ENCODE measurements at places on chromosomes 13 and 19.
A peak's percentile ranks its signal among the peaks of the same experiment; 100 is the strongest.

DNA sequence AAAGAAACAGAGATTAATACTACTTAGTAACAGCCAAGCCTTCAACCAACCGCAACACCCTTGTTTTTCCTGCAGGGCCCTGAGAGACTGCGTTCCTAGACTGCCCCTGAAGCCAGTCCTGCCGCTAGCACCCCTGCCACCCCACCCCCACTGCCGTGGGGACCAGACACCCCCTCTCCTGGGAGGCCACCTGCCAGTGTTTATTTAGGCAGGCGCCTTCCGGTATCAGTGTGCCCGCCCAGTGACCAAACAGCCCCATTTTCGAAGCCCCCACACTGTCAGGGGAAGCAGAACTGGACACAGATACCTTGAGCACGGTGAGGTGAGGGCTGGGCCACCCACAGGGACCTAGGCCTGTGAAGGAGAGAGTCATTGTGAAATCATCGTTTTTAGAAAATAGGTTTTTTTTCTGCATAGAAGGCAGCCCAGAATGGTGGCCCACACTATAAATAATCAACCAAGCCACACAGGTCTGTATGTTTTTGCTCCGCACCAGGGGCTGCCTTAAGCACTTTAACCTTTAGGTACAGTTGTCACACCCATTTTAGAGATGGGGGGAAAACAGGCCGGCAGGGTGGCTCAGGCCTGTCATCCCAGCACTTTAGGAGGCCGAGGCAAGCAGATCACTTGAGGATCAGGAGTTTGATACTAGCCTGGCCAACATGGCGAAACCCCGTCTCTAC, 3.5 kb upstream of the TLE5 start:
- DNase-seq: no peak

- DNase-seq: no peak
Observed at GRCh38 chr19:34393629-34394028, 10.6 kb upstream of the PDCD2L start.

DNA sequence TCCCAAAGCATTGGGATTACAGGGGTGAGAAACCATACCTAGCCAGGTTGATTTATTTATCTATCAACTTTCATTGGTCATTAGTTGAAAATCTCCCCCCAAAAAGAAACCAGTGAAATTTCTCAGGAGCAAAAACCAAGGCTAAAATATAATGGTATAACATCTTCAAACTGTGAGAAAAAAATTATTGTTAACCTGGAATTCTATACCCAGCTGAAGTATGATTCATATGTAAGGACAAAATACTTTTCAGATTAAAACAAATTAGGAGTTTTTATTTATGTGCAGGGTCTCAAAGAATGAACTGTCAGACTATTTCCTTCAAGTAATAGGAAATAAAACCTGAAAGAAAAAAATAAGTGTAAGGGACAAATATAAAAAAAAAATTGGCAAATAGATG, 1053.9 kb downstream of the UQCRFS1 start:
- no peak for DNase-seq

DNA sequence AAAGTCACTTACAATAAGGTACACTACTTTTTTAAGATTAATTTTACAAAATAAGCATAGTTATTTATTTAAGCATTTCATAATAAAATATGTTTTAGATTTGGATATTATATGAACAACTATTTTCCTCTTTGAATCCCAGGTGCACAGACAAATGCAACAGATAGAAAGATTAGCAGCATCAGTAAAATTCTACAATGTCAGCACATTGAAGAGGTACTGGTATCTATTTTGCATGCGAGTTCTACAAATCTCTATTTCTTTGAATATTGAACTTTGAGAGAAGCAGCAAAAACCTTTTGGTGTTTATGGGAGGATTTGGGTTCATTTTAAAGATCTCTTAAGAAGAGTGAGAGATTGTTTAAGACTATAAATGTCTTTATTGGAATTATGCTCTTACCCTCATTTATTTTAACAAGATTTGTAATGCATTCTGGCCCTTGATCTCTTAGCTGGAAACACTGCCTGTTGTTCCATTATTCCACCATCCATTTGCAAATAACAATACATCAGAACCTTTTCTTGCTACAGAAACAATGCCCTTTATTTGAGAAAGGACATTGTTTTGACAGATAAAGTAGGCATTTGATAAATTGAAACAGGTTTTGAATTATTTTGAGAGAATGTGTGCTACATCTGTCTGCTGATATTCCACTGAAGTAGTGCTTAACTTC, 558.8 kb upstream of the KLHL1 start:
- no peak for DNase-seq

DNA sequence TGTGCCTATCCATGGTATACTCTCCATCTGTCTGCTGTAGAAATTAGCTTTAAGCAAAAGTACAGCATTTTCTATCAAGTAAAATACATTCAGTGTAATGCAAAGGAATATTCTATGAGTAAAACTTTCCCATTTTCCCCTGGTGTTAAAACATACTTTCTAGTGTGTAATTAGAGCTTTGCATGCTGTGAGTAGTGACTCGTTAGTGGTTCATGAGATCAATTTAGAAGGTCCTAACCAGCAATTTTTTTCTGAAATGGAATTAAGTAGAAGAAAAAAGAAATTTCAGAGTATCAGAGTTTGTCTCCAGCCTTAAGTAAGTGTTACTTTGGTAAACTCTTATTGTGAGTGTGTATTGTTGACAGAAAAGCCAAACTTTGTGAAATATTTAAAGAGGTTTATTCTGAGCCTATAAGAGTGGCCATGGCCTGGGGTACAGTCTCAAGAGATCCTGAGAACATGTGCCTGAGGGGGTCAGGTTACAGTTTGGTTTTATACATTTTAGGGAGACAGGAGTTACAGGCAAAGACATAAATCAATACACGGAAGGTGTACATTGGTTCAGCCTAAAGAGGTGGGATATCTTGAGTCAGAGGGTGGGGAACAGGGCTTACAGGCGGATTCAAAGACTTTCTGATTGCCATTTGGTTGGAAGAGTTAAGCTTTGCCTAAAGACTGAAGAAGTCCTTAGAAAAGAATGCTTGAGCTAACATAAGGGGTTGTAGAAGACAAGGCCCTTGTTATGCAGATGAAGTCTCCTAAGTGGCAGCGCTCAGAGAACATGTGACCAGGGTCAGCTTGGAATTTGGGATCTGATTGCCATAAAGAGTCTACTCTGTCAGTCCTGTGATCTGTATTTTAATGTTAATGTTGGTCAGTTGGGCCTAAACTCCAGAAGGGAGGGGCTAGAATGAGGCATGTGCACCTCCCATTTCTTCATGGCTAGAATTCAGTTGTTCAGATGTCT, 25.5 kb downstream of the FAM187B start:
- DNase-seq: no peak

GRCh38 chr19:5927441-5927821, 13.4 kb downstream of the CAPS start:
- DNase-seq: no peak

DNA sequence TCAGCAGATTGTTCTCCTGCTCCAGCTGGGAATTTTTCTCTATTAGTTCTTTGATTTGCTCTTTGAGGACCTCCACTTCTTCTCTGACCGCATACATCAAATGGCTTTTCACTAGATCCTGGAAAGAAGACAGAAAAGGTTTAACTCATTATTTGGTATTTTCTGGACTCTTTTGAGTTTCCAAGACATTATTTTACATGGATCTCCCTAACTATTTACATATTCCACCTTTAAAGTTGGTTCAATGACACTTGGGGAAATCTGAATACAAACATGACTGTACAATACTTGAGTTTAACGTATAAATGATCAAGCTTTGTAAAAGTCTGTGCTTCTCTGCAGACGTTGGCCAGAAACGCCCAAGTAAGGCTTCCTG, 61.1 kb downstream of the SERP2 start:
- DNase-seq: no peak

- DNase-seq: no peak
Observed at GRCh38 chr19:51983361-51983760, 3.3 kb downstream of the ZNF350 start.

GRCh38 chr13:110531671-110532083, 29.8 kb downstream of the RAB20 start:
- peak; percentile 85 for DNase-seq

GRCh38 chr19:45507872-45508416, 665 bp downstream of the VASP start:
- DNase-seq: peak; percentile 32

GRCh38 chr19:29695765-29696564, 19.1 kb downstream of the C19orf12 start:
- no peak for DNase-seq

DNA sequence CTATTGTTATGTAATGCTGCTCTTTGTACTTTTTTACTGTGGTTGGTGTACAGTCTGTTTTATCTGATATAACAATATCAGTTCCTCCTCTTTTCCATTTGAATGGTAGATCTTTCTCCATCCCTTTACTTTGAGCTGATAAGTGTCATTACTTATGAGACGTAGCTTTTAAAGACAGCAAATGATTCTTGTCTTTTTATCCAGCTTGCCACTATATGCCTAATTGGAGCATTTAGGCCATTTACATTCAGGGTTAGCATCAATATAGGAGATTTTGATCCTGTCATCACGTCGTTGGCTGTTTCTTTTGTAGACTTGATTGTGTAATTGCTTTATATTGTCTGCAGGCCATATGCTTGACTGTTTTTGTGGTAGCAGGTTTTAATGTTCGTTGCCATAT, 894.2 kb upstream of the ATXN8OS start:
- DNase-seq: no peak

- DNase-seq: peak; percentile 28
Observed at GRCh38 chr19:46426506-46427162, 2.1 kb downstream of the PNMA8C start.

DNA sequence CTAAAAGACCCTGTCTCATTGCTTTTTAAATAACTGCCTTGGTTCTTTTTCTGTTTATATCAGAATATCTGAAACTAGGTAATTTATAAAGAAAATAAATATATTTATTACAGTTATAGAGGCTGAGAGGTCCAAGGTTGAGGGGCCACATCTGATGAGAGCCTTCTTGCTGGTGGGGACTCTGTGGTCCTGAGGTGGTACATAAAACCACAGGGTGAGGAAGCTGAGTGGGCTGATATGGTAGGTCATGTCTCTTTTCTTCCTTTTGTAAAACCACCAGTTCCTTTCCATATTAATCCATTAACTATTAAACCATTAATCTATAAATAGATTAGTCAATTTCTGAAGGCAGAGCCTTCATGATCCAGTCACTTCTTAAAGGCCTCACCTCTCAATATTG, 109.5 kb upstream of the SPRY2 start:
- no peak for DNase-seq

Data from suppressor macrophage (primary cell).